Natural killer cell (primary cell): ENCODE measurements at places on chromosomes 3 and 15.

- no peak for DNase-seq
These were observed 16.7 kb downstream of the KCNMB3 start for GRCh38 chr3:179234199-179234598.

DNA sequence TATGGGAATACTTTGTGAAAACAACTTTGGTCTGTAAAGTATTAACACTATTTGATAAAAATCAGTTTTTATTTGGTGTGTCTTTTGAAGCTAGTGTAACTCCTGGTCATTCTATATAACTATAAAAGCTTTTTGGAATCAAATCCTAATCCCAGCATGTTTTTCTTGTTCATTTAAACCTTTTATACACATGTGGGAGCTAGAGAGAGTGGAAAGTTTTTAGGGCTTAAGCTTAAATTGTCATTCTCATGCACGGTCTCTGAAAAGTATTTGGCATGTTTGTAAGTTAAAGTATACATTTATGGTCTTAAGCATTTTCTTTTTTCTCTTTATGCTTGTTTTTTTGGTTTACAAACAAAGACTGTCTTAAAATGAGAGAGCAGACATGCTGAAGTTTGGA lies 83.4 kb upstream of the RARB start:
- no peak for DNase-seq

DNA sequence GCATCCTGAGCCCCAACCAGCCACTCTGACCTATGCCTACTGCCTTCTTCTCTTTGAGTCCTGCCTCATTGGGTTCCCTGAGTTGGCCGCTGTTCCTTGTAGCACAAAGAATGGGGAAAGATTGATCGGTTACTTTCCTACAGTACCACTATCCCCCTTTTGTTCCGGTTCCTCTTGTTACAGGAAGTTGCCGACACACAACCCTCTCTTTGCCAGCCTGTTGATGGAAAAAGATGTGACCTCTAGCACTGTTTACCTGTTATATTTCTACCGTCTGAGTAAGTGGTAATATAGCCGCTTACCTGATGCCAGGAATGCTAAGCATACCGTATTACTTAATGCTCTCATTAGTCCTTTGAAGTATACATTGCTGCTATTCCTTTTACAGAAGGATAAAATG lies 9.7 kb upstream of the AHSG start:
- no peak for DNase-seq

GRCh38 chr3:121943431-121943830 lies 49.2 kb downstream of the SLC15A2 start:
- no peak for DNase-seq

GRCh38 chr15:85614059-85614458 lies 180.7 kb downstream of the KLHL25 start:
- DNase-seq: no peak

DNA sequence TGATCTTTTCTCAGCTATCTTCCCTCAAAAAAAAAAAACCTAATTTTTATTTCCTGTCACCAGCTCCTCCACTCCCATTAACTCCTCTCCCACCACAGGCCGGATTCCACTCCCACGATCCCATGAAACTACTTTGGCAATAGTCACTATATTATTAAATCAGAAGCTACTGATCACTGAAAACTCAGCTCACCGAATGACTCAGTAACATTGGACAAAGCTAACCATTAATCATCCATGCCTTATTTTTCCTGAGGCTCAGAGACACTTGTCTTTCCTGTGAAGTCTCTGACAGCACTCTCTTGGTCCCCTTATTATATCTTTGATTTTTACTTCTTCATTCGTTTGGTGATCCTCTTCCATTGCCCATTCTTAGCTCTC lies 260.2 kb downstream of the CGGBP1 start:
- no peak for DNase-seq
